ENCODE measurements at places on chromosomes 11 and 22. TPM values are rescaled to one million over a fixed set of nuclear protein-coding genes. Genes with fewer than 3 reads are reported as not detected.

The OR5F1 gene
- not detected for total RNA-seq

The SCGB2A2 gene
- not detected for total RNA-seq

DNA sequence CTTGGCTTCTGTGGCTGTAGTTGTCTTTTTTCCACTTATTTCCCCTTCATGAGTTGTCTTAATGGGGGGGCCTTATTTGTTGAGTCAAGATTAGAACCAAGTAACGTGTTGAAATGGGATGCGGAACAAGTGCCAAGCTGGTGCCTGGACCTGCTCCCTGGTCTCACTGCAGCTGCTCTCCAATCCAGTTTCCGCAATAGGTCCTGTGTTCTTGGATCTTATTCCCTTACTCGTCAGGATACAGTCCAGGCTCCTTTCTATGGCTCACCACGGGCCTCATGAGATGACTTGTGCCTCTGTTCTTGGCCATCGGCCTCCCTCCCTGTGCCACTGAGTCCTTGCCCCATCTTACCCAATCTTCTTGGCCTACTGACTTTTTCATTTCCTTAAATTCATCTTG lies 159.6 kb upstream of the CADM1 start:
- DNase-seq = no peak

DNA sequence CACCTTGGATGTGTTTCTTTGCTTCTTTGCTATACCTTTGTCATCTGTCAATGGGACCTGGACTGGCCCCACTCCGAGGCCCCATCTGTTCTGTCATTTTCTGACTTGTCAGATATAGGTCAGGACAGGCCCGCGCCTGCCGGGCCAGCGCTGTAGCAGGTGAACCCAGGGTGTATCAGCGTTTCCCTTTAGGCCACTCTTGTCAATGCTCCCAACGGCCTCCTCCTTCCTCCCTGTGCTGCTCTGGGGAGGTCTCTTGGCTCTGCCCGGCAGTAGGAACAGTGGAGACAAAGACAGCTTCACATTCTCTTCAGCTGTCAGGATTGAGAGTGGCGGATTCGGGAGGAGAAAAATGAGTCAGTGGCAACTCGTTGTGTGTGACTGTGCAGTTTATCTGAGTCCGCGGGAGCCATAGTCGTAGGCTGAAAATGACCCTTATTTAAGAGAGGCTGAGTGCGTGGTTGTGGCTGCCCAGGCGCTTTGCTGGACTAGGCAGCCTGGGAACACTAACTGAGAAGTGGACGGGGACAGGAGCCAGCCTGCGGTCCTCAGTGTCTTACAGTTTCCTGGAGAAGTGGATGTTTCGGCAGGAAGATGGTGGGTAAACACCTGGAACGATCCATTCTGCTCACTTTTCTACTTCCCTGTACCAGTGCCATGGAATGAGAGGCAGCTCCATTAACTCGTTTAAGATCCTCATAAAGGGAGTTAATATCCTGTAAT lies 102.3 kb downstream of the PRR5L start:
- DNase-seq = no peak

The TSGA10IP gene
- total RNA-seq = not detected

The UCP3 gene
- total RNA-seq = 0.21 TPM

Data from uterus (tissue), 4 donors.